ENCODE measurements at places on chromosomes 11 and 22. TPM values are rescaled to one million over a fixed set of nuclear protein-coding genes. Genes with fewer than 3 reads are reported as not detected.
A peak's percentile ranks its signal among the peaks of the same experiment; 100 is the strongest.

Gene CRYBB3
- not detected for total RNA-seq

DNA sequence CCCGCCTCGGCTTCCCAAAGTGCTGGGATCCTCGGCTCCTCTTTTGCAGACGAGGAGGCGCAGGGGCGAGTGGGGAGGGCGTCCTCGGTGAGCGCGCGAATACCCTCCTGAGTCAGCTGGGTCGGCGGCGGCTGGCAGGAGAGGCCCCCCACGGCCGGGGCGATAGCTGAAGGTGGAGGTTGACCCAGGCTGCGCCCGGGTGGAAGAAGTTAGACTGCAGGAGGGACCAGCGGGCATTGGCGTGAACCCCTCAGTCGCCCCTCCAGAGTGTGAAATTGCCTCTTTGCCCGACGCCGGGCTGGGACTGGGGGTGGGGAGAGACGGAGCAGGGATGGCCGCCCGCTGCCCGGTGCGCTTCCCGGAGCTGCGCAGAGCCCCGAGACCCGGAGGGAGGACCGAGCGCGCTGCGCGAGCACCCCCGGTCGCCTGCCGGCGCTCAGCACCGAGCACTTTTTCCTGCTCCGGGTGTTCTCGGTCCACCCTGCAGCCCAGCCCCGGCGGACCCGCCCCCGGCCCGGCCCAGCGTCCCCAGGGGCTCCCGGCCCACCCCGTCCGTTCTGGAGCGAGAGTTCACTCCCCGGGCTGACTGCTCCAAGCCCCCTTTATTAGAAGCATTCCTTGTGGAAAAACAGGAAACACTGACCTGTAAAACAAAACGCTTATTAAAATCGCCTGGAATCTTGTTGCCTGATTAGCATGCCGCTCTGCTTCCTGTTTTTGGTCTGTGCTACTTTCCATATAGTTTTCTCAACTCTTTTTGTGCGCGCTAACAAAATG lies 13.7 kb upstream of the CPT1A start:
- no peak for DNase-seq

Gene LSP1
- total RNA-seq: 32.7 TPM

- no peak for DNase-seq
Measured at GRCh38 chr11:95455228-95455970, 224.4 kb upstream of the SESN3 start.

Gene CDC42BPG
- not detected for total RNA-seq

GRCh38 chr22:29116397-29117123 lies 43.7 kb downstream of the KREMEN1 start:
- no peak for DNase-seq

- no peak for DNase-seq
Measured at GRCh38 chr11:19552656-19553260, 159.9 kb upstream of the NAV2 start.

Gene GRK3
- total RNA-seq: 9.0 TPM

DNA sequence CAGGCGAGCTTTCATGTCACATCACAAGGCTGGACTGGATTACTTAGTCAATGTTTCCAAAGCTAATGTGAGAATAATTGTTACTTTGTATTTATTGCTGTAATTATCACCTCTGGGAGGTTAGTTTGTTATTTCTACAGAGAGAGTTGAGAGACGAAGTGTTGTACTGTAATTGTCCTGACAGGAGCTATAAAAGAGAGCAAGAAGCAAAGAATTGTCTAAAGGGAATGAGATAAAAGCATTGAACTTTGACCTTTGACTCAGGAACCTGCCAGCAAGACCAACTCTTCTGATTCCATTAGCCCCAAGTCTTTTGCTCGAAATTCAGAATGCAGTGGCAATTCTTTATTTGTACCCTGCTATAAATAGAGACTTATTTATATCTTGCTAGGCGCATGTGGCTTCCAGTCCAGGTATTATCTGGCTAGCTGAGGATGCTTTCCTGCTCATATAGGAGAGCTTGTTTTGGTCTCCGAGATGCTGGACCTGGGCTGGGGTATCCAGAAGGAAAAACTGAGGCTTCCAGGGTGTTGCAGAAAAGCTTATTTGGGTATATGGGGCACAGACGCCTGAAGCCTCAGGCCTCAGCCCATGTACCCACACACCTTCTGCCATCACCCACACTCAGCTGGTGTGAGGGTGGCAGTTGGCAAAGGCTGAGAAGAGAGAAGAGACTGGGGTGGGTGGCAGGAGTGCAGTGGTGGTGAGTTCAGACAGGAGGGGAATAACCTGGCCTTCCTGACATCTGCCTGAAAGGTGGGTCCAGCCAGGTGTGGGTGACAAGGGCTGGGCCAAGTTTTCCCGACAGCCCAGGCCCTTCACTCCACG lies 40.7 kb downstream of the SYT13 start:
- DNase-seq: no peak

DNA sequence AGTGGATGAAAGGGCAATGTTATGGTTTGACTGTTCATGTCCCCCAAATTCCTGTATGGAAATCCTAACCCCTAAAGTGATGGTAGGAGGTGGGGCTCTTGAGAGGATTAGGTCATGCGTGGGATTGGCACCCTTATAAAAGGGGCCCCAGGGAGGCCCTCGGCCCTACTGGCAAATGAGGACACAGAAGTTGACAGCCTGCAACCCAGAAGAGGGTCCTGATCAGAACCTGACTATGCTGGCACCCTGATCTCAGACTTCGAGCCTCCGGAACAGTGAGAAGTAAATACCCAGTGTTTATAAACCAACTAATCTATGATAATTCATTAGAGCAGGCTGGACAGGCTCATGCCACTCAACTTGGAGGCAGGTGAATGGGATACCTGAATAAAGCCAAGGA lies 8.7 kb downstream of the IFITM10 start:
- no peak for DNase-seq

- DNase-seq: peak; percentile 71
Measured at GRCh38 chr22:31099841-31100761, 7.3 kb downstream of the SELENOM start.

Gene TRAPPC4
- 60.3 TPM for total RNA-seq

DNA sequence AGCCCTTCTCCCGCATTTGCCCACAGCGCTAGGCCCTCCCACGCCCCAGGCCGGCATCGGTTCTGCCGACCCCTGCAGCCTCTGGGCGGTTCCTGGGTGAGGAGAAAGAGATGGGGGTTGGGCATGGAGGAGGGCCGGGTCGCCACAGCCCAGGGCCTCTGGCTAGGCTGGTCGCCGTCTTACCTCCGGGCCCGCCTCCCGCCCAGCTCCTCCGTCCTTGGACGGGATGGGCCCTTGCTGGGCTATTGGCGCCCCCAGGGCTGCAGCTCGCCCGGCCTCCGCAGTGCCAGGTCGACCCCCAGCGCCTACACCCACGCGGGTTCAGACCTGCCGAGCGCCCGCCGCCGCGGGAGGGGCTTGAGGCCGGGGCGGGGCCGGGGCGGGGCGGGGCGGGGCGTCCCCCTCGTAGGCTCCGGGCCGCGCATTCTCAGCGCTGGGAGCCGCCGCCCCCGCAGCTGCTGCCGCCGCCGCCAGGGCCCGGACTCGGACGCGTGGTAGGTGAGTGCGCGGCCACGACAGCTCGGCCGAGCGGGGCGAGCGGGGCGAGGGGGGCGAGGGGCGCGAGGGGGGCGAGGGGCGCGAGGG lies at the start of gene CD151:
CD151 (plus strand) TSS at position 424 of the 585 bp plus-strand sequence. CDS start 3,118 bp downstream, outside the sequence.
- DNase-seq: no peak

Gene CNTN5
- total RNA-seq: 0.36 TPM

- no peak for DNase-seq
Measured at GRCh38 chr11:130514851-130515250, 66.4 kb downstream of the ADAMTS15 start.

DNA sequence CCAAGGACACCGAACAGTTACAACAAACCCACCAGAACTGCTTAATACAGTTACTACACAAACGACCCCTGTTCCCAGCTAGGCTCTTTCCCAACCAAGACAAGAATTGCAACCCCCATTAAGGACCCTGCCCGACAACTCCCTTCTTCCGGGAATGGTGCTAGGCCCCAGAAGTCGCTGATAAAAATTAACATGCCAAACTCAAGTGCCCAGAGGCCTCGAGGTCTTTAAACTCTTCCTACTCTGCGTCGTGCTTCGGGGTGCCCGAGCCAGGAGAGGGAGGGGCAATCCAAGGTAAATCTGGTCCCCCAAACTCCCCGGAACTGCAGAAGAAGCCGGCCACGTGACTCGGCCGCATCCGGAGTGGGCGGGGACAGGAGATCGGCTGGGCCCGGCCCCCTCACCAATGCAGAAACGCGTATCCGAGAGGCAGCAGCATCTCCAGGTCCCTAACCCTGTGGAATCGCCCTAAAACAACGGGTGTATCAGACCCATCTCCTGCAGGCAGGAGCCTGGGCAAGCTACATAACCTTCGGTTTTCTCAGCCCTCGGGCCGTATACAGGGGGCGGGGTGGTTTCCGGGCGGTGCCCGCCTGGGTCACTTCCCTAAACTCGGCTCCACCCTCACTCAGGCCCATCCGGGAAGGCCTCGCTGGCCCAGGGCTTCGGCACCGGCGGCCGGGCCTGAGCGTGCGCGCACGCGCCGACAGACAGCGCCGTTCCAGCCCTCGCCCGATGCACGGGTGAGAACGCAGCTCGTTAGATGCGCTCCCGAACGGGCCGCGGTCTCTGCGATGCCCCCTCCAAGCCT lies 1.1 kb downstream of the CFL1 start:
- DNase-seq: peak; percentile 92

DNA sequence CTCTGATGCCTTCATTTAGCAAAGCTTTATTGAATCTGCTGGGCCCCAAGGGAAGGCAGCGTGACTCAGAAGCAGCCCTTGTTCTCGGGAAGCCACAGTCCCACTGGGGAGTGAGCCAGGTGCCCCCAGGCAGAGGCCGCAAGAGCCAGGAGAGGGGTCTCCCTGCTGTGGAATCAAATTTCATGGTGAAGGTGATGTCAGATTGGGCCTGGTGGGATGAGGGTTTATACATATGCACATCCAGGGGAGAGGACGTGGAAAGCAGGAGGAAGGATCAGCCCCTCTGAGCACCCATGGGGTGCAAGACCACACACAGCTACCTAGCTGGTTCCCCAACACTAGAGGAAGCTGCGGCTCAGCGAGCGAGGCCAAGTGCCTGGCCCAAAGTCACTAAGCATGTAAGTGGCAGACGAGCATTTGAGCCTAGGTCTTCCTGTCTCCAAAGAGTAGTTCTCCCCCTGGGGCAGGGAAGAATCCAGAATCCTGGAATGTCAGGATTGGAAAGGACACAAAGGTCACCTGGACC lies 2.0 kb downstream of the SYNGR1 start:
- no peak for DNase-seq

GRCh38 chr11:3037040-3037944 lies 19.9 kb downstream of the CARS1 start:
- DNase-seq: peak; percentile 90

Gene MYBPC3
- not detected for total RNA-seq

Gene CLDN5
- total RNA-seq: 57.4 TPM

Gene ZP1
- not detected for total RNA-seq

DNA sequence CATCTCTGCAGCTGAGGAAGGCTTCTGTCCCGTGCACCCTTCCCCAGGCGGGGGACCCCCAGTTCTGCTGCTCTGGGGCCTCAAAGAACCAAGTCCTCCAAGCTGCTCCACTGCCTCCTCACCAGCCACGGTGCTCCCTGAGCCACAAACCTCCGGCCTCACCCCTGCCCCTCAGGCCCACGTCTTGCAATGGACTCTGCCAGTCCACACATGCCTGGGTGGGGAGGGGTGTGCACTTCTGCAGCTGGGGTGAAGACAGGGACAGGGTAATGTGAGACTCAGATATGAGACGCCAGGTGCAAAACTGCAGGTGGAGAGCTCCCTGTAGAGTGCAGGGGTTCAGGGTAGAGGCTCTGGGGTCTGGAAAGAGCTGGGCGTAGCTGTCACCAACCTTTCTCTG lies 3.2 kb upstream of the PTDSS2 start:
- DNase-seq: no peak

Gene AGBL2
- not detected for total RNA-seq

- DNase-seq: no peak
Measured at GRCh38 chr11:11876458-11876857, 34.7 kb downstream of the USP47 start.

GRCh38 chr22:36808721-36809344 lies 8.0 kb downstream of the PVALB start:
- no peak for DNase-seq

DNA sequence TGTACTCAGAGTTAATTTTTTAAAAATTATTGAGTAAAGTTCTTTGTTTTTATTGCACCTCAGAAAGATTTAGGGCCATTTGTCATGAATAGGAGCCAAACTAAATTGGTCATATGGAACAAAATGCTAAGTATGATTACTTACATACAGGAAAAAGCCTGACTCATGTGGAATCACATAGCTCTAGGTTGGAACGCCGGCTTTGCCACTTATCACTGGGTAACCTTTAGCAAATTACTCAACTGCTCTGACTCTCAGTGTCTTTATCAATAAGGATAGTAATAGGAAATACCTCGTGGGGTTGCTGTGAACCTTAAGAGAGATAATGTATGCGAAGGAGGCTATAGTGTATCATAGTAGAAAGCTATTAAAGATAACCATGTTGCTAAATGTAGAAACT lies 638.5 kb downstream of the NELL1 start:
- no peak for DNase-seq

DNA sequence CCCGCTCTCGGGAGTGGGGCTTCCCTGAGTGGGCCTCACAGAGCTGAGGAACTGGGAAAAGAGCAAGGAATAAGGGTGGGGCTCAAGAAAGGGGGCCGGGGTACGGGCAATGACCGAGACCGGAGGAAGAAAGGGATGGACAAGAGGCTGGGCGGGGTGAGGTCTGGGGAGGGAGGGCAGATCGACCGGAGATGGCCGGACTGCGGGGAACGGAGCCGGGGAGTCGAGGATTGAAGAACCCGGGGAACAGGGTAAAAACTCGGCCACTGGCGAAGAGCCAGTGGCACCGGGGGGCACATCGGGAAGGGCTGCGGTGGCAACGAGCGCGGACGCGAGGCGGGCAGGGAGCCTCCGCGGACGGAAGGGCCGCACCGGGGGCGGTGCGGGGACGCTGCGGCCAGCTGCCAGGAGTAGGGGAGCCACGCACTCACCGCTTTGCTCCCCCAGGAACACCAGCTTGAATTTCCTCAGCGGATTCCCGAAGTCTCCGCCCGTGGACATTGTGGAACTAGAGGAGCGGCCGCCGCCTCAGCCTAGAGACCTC lies 667 bp downstream of the RAB6A start:
- peak; percentile 82 for DNase-seq

GRCh38 chr11:127632976-127633680 lies 632.6 kb upstream of the KIRREL3 start:
- no peak for DNase-seq

All from sigmoid colon (tissue), 7 donors.